ENCODE measurements at places on chromosomes 6 and 20.

DNA sequence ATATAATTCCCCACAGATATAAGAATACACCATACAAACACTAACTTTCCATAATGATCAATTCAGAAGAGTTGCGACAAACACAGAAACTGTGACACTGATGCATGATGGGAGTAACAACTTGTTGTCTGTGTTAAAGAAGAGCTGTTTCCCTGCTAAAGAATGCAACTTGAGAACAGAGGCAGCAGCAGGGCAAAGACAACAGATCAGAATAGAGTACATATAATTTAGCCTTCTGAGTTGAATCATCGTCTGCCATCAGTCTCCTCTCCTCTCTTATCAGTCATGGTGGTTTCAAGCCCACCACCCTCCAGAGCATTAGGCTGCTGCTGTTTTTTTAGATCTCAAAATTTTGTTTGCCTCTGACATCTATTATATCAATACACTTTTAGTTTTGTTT, 280.4 kb downstream of the UBE3D start:
- DNase-seq = no peak

DNA sequence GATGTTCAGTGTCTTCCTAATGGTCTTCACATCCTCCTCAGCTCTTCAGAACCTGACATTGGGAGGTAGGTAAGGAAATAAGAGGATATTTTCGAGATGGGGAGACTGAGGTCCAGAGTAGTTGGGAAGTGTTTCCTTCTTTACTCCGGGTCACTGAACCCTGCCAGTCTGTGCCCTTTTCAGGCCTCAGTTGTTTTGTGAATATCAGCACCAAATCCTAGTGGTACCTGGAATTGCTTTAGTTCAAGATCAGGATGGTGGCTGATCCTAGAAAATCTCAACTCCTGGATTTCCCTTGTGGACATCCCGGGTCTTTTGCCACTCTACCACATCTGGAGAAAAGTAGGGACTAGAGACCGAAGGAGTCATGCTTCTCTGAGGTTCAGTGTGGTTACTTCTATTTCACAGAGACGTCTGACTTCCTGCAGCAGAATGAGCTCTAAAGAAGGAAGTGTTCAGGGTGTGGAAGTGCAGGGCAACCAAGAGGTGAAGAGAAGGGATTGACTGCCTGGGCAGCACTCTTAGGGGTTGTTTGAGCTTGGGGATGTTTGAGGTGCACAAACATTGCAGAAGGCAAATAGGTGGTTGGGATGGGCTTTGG, 995 bp downstream of the STK4 start:
- DNase-seq = peak; percentile 19

GRCh38 chr6:94735270-94735669, 842.1 kb upstream of the MANEA start:
- no peak for DNase-seq

DNA sequence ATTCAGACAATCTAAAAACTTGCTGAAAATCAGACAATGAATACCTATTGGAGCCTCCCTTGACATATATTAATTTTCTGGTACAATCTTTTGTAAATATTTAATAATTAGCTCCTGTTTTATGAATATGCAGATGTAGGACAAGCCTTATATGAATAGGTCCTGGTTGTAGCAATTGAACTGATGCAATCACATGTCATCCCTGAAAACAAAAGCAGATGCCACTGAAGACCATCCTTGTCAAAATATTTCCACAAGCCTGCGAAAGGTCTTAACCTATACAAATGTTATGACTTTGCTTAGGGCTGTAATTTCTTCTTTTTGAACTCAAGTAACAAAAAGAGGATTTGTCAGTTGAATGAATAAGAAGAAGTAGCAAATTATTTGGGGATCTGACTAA, 722.1 kb downstream of the EYS start:
- DNase-seq = no peak

DNA sequence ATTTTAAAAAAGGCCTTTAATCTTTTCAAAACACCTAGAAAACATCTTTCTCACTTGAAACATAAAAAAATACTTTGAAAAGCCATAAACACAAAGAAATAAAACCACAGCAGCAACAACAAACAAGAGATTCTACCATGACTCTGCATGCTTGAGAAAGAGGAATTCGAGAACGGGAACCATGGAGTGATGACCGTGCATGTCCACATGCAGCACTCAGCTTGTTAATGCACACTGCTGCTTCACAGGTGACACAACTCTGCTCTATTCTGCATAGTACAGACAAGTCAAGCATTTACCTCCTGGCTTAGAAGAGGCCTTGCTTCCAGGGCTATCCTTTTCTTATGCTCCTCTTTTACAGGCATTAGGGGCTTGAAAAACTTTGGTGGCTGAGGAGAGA, 64.9 kb upstream of the NUP153 start:
- no peak for DNase-seq

DNA sequence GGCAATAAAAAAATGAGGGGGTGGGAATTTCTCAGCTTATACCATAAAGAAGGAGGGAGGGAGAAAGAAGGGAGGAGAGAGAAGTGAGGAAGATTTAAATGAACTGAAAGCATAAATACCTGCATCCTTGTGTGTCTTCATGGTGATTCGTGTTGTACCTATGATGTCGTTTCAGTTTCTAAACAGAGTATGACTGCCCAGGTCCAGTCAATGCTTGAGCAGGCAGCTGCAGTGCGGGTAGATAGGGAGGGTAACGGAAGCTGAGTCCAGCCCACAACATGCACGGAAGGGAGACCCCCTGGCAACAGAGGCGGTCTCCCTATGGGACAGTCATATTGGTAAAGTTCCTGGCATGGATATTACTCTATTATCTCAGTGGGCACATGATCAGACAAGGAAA, 184.5 kb downstream of the KIF16B start:
- no peak for DNase-seq
